ENCODE measurements at places on chromosomes 5 and 9. TPM values are rescaled to one million over a fixed set of nuclear protein-coding genes. Genes with fewer than 3 reads are reported as not detected.

Gene HTR4
- polyA plus RNA-seq, result not detected

Gene CNTFR
- polyA plus RNA-seq, result not detected

Gene GPR150
- 0.14 TPM for polyA plus RNA-seq

Gene ZNF658
- 1.2 TPM for polyA plus RNA-seq

Gene IRGM
- not detected for polyA plus RNA-seq

Gene ANKRD55
- not detected for polyA plus RNA-seq

Gene NIM1K
- polyA plus RNA-seq, result not detected

Gene CTXN3
- polyA plus RNA-seq, result not detected

Gene CD74
- polyA plus RNA-seq, result 9.4 TPM

Gene THOC3
- polyA plus RNA-seq, result 147 TPM

Gene STK32A
- polyA plus RNA-seq, result 0.07 TPM

Gene KCNIP1
- not detected for polyA plus RNA-seq

Gene BHMT2
- polyA plus RNA-seq, result 0.03 TPM

Gene INSL6
- polyA plus RNA-seq, result not detected

Gene TLE1
- polyA plus RNA-seq, result 15.1 TPM

Gene IL13
- not detected for polyA plus RNA-seq

Gene FCN2
- not detected for polyA plus RNA-seq

Gene FGF18
- polyA plus RNA-seq, result not detected

Gene C7
- polyA plus RNA-seq, result not detected

Gene NUP214
- 14.4 TPM for polyA plus RNA-seq

Gene KIF27
- 0.77 TPM for polyA plus RNA-seq

Gene MZB1
- polyA plus RNA-seq, result not detected

Gene IFNA2
- not detected for polyA plus RNA-seq

Gene NSUN2
- 65.7 TPM for polyA plus RNA-seq

Gene TXNDC15
- 30.5 TPM for polyA plus RNA-seq

Gene SLC22A5
- 5.6 TPM for polyA plus RNA-seq

Gene LECT2
- polyA plus RNA-seq, result not detected

Gene ARHGEF37
- 0.96 TPM for polyA plus RNA-seq

Gene CDH10
- 0.17 TPM for polyA plus RNA-seq

Gene INSYN2B
- 0.13 TPM for polyA plus RNA-seq

Gene AP3S1
- polyA plus RNA-seq, result 116 TPM

Gene NTNG2
- 0.06 TPM for polyA plus RNA-seq

Gene ADAMTS19
- 0.02 TPM for polyA plus RNA-seq

Gene FASTKD3
- 9.0 TPM for polyA plus RNA-seq

Gene NRG2
- 0.20 TPM for polyA plus RNA-seq

Gene AIF1L
- 4.1 TPM for polyA plus RNA-seq

Gene GFI1B
- polyA plus RNA-seq, result not detected

Gene MAPK9
- 17.9 TPM for polyA plus RNA-seq

Gene QRFP
- not detected for polyA plus RNA-seq

Gene C9orf153
- polyA plus RNA-seq, result 0.09 TPM

Gene TMEM252
- polyA plus RNA-seq, result not detected

Gene FAM200C
- 1.1 TPM for polyA plus RNA-seq

Gene STPG3
- not detected for polyA plus RNA-seq

Gene PCDHB14
- polyA plus RNA-seq, result not detected

Gene OSMR
- polyA plus RNA-seq, result 11.5 TPM

Data from foreskin keratinocyte (primary cell).